ENCODE measurements at places on chromosomes 2 and 18.

GRCh38 chr18:27797484-27797883, 379.4 kb downstream of the CDH2 start:
- DNase-seq, result no peak

GRCh38 chr2:112728378-112729175, 7.8 kb downstream of the NT5DC4 start:
- DNase-seq, result no peak

DNA sequence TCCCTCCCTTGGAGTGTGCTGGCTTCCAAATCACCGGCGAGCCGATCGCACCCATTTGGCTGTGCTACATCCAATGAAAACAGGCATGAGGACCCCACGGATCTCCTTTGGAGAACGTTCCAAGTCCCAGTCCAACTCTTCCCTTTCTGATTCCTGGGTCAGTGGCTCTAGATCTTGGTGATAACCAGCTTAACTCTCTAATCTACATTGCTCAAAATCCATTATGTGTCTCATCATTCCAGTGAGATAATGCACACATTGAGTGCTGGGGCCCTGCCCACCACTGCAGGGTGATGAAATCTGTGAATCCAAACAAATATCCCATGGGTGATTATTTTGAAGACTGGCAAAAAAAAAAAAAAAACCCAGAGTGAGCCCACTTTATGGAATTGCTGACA, 232.7 kb upstream of the COPS8 start:
- no peak for DNase-seq

DNA sequence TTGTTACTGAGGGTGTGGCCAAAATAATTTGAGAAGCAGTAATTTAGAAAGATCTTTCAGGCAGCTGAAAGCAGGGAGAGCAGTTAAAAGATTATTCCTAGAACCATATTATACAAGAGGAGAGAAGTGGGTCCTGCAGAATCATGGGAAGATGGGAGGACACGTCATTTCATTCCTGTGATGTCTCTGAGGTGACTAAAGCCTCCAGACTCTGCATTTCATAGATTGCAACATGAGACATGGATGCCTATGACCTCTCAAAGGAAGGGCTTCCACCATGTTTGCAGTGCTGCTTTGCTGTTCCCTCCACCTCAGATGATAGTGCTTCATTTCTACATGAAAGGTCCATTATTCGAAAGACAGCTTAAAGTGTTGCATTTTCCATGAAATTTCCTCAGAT, 788.4 kb downstream of the TSN start:
- no peak for DNase-seq

- DNase-seq, result no peak
These were observed 40.0 kb downstream of the TEX44 start for GRCh38 chr2:231632559-231633142.

DNA sequence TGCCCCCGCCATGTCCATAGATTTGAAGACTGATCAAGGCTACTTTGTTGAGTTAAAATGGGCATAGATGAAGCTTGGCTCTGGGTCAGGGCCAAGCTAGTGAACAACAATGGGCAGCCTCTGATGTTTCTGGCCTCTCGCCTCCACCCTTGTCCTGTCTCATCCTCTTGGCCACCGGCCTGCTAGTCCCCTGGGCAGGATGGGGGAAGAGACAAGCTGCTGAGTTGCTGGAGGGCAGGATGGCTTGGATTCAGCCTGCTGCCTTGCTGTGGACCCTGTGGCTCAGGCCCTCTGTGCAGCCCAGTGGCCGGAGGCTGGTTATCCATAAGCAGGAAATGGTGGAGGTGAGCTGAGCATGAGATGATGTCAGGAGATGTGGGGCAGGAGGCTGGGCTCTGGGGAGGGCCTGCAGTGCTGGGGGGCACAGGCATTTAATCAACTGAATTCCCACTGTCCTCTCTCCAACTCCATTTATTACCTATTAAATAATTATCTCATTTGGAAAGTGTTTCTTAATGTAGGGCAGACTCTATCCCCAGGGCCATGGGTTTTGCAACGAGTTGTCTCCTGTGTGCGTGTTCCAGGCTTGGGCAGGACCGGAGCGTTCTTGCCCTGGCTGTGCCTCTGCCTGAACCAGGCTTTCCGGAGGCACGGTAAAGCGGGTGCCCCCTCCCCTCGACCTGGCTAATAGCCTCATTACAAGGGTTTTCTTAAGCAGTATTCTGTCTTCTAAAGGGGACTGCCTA, 122.9 kb downstream of the GLI2 start:
- peak; percentile 91 for DNase-seq

- no peak for DNase-seq
These were observed 1.6 kb downstream of the PDCD1 start for GRCh38 chr2:241857041-241857541.

DNA sequence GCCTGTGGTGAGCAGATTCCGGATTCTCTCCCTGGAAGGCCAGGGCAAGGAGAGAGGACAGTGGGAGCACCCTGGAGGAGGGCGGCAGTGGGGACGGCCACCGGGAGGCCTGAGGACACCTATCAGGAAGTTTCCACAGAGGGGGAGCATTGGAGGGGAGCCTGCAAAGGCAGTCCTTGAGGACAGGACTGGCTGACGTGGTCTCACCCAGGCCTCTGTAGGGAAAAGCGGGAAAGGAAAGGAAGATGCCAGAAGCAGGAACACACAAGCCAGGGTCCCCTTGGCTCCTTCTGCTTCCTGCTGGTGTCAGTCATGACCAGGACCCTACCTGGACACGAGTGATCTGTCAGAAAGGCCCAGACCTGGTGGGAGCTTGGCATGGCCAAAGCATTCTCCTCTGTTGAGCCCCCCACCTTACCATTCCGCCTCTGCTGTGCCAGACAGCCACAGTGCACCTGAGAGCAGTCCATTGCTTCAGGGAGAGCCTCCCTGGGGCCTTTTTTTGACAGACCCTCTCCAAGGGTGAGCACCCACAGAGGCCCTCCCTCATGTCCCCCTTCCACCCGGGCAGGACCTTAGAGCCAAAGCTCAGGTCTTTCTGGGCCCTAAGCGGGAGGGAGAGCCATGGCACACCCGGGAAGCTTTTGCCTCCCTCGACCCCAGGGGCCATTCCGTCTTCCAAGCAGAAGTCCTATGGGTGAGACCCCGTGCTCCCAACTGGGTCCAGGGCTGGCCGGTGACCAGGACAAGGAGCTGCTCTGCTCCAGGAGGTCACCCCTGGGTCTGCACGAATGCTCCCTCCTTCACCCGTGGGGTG, 333.1 kb downstream of the DYSF start:
- no peak for DNase-seq

GRCh38 chr18:13443552-13443951, 225.0 kb downstream of the LDLRAD4 start:
- DNase-seq, result no peak

GRCh38 chr2:71566372-71566771, 113.0 kb downstream of the DYSF start:
- no peak for DNase-seq

- no peak for DNase-seq
These were observed 289.8 kb downstream of the ICOS start for GRCh38 chr2:204226305-204226880.

- no peak for DNase-seq
These were observed 304.2 kb downstream of the FBXO15 start for GRCh38 chr18:73843455-73843854.

GRCh38 chr2:144904612-144905011, 384.7 kb upstream of the ZEB2 start:
- DNase-seq, result no peak

GRCh38 chr2:143489145-143489544, 359.9 kb downstream of the ARHGAP15 start:
- DNase-seq, result no peak

- no peak for DNase-seq
These were observed 283.6 kb downstream of the RBM43 start for GRCh38 chr2:150978053-150978452.

DNA sequence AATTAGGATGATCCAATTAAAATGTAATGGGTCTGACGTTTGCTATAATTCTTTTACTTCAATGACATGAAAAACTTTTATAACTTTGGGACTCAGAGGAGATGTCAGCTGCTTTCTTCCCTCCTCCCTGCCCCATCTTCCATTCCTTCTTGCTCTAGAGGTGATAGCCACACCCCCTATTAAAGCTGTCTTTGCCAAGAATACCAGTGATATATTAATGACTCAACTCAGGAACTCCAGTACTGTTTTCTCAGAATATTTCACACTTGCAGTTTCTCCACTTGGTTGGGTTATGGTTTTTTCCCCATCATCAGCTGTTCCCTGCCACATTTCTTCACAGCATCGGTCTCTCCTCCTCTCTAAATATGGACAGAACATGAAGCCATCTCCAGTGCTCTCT, 184.0 kb downstream of the KCNE4 start:
- DNase-seq, result no peak

DNA sequence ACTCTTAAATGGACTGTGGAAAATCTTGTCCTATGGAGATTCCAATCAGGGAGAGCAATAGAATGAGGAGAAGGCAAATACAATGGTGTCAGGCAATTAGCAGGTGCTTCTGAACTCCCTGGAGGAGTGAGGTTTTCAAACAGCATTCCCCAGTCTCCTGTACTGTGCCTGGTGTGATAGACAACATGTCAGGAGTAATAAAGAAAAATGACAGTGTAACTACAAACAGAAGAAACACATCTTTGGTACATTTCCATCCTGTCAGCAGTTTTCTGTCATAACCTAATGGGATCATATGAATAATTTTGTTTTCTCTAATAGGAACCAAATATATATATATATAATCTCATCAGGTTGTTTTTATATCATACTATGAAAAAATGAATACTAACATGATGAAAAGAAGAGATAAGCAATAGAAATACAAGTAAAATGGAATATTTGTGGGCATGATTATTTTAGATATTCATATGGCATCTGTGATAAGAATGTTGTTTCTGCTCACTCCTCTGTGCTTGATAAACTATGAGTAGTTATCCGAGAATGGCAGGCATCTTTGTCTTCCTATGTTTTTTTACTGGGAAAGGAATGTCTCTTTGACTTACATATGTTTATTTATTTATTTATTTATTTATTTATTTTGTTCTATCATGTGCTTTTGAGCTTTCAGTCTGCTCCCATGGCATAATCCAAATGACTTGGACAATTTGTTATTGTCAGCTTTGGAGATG, 441.7 kb downstream of the TXNL1 start:
- no peak for DNase-seq

DNA sequence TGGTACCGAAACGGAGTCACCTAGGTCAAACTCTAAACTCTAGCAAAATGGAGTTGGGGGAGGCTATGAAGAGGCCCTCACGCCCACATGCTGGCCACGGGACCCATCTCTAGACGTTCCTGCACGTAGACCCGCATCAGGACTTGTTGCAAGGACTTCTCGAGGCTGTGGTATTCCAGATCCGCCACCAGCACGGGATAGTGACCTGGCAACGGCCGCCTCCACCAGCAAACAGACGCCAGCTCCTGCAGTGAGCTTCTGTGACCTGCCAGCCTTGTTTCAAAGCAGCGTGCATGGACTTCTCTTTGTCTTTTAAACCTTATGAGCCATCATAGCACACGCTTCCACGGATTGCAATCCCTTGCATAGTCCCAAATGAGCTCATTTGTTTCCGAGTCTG, 40.3 kb upstream of the RALBP1 start:
- DNase-seq, result no peak

DNA sequence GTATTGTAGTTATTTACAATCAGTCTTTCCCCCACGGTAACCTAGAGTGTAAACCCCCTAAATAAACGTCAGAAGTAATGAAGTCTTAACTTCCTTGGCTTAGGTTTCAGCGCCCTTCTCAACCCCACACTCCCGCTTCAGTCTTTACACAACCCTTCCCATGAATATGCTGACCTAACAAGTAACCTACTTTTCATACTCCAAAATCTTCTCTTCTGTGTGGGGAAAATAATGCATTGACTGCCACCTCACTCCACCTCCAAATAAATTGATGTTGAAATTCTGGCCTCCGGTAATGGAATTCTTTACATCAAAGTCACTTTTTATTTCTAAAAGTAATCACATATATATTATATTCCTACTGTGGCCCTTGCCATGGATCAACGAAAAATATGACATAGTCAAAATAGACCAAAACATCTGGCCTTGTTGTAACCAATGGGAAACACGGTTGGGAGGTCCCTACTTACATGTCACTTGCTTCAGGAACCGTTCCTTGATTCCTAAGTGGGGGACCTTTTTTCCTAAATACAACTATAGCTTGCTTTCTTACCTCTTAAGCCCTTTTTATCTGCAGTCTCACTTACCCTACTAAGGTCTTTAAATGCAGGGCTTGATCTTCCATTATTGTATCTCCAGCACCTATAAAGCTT, 961 bp downstream of the GEN1 start:
- no peak for DNase-seq

DNA sequence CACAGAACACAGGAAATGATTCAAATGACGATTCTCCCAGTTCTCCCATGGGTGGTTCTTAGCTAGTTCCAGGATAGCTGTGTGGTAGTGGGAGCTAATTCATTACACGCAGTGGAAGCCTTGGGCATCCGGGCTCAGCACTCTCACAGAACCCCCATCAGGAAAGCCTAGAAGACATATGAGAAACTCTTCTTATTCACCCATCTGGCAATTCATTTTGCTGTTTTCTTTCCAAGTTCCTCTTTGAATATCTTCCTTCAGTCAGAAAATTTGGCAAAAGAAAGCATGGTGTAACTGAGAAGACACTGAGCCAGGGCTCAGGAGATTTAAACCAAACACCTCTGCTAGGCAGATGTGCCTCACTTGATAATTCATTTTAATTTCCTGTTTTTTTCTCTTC, 85.2 kb upstream of the FN1 start:
- DNase-seq, result no peak

DNA sequence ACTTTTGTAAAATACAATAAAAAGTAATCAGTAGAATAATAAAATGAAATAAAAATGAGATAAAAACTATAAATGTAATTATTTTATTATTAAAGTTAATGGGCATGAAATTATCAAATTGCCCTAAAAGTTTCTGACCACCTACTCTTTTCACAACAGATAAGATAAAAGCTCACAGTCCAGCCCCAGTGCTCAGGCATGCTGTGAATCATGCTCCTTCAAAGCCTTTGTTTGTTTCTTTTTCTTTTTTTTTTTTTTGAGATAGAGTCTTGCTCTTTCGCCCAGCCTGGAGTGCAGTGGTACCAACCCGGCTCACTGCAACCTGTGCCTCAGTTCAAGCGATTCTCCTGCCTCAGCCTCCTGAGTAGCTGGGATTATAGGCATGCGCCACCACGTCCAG, 181.7 kb downstream of the ANKRD44 start:
- DNase-seq, result no peak

- no peak for DNase-seq
These were observed 38.7 kb downstream of the AAK1 start for GRCh38 chr2:69604836-69605235.

DNA sequence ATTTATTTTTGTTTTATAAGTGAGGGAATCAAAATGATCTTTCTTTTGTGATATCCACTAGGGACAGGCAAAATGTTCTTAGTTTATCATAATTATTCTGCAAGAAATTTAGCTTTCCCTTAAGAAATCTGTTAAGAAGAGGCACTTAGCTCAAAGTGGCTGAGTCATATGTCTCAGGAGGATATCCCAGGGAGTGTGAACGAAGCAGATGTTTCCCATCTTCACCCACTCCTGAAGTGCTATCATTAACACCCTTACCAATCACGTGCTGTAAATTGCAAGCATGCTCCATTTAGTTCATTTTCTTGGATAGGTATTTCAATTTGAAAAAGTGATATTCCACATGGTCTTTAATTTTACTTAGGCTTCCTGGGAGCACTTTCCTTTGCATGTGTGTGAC, 774.3 kb upstream of the TMEFF2 start:
- no peak for DNase-seq

GRCh38 chr2:69366-70344, 23.4 kb upstream of the FAM110C start:
- DNase-seq, result no peak

All from posterior cingulate gyrus (tissue), 11 donors.